Left hindlimb (tissue), 1 donor: ENCODE measurements at places on chromosomes 5 and 9.

- no peak for DNase-seq
Measured at GRCh38 chr5:77304388-77304787, 93.9 kb downstream of the PDE8B start.

GRCh38 chr9:136799854-136800657, 3.9 kb downstream of the CCDC183 start:
- DNase-seq = no peak

GRCh38 chr9:76591256-76591950, 132.4 kb downstream of the GCNT1 start:
- DNase-seq = no peak

- no peak for DNase-seq
Measured at GRCh38 chr5:103433211-103433610, 129.4 kb downstream of the NUDT12 start.

DNA sequence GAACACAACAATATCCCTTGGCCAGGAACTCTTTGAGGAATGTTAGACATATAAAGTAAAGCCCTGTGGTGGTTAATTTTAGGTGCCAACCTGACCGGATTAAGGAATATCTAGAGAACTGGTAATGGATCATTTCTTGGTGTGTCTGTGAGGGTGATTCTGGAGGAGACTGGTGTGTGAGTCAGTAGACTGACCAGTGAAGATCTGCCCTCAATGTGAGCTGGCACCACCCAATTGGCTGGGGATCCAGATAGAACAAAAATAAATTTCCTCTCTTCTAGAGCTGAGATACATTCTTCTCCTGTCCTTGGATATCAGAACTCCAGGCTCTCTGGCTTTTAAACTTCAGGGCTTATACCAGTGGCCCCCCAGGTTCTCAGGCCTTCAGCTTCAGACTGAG, 56.2 kb upstream of the TNPO1 start:
- DNase-seq = no peak

- DNase-seq = no peak
Measured at GRCh38 chr5:40554813-40555212, 124.9 kb upstream of the PTGER4 start.
